T-helper 2 cell (primary cell): ENCODE measurements at places on chromosomes 5 and 9.

- no peak for DNase-seq
Observed at GRCh38 chr5:97250113-97250512, 67.1 kb upstream of the RIOK2 start.

DNA sequence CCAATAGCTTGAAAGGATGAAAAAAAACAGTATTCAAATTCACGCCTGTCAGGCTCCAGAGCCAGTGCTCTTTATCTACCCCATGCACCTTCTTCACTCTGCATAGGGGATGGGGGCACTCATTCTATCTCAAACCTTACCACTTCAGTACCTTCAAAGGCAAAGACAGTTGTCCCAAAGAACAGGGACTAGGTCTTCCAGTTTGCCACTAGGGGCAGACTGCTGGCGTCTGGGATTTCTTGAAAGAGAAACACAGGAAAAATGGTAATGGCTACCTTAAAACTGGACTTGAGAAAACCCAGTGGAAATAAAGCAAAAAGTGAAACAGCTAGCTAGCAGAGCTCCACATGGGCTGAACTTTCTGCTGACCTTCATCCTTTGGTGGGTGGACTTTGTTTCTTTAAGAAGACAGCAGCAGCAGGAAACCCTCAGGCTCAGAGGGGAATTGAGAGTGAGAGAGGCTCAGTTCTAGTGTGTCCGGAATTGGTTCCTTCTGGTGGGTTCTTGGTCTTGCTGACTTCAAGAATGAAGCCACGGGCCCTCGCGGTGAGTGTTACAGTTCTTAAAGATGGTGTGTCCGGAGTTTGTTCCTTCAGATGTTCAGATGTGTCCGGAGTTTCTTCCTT, 41.0 kb upstream of the SLC36A1 start:
- DNase-seq = no peak

GRCh38 chr5:71830681-71831539, 111.8 kb downstream of the CARTPT start:
- no peak for DNase-seq

GRCh38 chr5:20536813-20537212, 548.8 kb upstream of the CDH18 start:
- no peak for DNase-seq

DNA sequence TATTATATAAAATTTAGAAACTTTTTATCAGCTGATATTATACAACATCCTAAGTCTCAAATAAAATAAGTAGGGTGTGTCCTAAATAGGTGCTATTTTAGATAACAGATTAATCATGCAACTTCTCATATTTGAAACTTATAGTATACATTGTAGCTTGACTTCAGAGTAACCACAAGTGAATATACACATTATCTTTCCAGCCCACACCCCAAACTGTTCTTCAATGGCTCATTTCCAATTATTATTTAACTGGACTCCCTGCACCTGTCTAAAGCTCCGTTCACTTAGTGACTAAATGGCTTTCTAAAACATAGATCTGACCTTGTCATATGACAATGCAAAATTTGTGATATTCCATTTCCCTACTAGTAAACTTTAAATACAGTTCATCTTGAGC, 490.9 kb upstream of the RGMB start:
- DNase-seq = no peak

DNA sequence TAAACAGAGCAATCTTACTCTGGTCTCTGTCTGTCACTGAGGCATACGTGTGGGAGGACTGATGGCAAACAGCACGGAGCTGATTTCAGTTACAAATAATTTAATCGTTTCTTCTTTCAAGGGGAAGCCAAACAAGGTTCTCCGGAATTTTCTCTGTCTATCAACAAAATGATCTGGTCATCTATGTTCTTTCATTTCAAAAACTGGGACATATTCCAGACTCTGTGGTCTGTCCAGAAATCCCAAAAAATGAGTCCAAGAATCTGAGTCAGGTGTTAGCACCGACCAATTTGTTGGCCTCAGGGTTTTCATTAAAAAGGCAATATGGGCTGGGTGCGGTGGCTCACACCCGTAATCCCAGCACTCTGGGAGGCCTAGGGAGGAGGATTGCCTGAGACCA, 69.9 kb upstream of the ZNF608 start:
- no peak for DNase-seq

DNA sequence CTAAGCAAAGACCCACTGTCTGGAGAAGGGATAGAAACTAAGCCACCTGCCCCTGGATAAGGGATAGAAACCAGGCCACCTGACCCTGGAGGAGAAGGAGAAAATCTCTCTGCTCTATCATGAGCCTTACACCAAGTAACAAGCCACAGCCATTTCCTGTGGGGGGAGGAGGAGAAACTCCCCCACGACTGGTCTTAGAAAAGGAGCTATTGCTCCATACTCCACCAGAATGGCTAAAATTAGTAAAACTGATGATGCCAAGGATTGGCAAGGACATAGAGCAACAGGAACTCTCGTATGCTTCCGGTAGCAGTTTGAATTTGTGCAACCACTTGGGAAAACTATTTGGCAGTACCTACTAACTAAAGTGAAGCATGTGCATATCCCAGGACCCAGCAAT, 70.8 kb downstream of the ACTL7B start:
- DNase-seq = no peak

- no peak for DNase-seq
Observed at GRCh38 chr5:52041842-52042241, 658.6 kb downstream of the ISL1 start.

- DNase-seq = peak; percentile 45
Observed at GRCh38 chr5:138875552-138875875, 379 bp upstream of the LRRTM2 start.

DNA sequence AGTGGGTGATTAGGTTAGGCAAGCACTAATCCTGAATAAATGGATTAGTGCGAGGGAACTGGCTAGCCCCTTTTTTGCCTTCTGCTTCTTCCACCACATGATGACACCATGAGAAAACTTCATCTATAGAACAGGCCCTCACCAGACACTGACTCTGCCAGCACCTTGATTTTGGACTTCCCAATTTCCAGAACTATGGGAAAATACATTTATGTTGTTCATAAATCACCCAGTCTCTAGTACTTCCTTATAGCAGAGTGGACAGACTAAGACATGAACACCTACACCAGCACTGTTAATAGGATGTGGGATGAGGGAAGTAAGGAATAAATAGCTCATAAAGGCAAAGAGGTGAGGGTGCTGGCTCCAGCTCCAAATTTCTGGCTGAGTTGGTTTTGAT, 1.4 kb downstream of the ZNF622 start:
- no peak for DNase-seq

DNA sequence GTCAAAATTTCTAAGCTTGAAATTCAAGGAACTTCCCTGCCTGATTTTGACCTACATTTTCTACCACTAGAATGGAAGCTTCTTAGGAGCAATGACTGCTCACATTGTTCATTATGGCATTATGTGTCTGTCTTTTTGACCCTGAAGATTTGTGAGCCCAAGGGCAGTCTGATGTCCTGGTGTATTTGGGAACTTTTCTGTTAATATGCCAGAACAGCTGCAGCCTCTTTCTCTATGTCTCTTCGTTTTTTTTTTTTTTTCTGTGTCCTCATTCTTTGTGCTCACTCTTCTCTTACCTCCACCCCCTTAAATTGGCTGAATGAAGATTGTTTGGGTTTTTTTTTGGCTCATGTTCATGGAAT, 34.8 kb upstream of the TMC1 start:
- DNase-seq = no peak

- DNase-seq = no peak
Observed at GRCh38 chr9:135991771-135992170, 30.6 kb upstream of the UBAC1 start.

DNA sequence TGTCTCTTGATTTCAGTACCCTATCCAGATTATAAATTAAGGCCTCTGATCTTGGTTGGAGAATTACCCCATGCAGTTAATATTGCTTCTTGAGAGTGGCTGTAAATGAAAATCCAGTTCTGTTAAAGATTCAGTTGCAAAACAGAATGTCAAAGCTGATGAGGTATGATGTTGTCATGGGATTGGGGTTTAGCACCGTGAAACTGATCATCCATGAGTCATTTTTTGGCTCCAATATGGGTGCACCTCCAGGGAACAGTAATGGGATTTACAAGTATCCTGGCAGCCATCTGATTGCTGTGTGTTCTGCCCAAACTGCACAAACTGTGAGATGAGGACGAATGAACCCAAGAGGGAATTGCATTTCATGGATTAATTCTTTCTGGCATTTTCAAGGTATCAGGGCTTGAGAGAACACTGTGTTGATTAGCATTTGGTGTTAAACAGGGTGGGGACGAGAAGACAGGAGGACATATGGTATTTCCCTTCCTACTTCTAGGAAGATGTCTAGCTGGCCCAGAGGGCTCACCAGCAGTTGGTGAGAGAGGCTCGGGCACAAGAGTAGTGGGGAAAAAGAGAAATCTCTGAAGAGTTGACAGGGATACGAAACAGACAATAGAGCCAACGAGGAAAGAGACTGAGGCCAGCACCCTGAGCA, 214.7 kb downstream of the GAS1 start:
- no peak for DNase-seq

DNA sequence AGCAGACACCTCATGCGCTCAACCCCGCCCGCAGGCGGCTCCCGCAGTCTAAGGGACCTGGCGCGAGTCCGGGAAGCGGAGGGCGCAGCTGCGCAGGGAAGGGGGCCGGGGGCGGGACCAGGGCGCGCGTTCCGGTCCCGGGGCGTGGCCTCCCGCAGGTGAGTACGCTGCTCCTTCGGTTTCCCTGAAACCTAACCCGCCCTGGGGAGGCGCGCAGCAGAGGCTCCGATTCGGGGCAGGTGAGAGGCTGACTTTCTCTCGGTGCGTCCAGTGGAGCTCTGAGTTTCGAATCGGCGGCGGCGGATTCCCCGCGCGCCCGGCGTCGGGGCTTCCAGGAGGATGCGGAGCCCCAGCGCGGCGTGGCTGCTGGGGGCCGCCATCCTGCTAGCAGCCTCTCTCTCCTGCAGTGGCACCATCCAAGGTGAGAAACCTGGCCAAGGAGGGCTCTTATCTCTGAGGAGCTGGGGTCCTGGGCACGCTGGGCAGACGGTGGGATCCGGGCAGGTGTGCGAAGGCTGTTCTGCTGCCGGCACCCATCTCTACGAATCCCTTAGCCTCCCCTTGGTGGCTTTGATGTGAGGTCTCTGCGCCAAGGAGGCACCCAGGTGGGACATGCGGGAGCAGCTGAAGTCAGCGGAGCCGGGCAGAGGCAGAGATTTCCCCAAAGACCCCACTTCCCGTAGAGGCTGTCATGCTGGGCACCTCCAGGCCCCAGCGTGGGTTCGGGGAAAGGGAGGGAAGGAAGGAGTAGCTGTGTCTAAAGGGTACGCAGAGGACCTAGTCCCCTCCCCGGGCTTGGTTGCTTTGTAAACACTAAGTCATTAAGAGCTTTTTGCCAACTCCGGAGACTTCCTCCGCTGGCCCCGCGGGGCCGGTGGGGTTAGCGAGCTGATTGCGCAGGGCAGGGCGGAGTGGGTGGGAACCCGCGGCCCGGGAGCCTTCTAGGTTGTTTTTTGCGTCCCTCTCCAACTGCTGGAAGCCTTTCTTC, at the start of gene F2RL1:
Gene F2RL1, plus strand, starts transcription at position 187 of the 988 bp plus-strand sequence. Its CDS starts 153 bp downstream, at position 340.
- peak; percentile 26 for DNase-seq

DNA sequence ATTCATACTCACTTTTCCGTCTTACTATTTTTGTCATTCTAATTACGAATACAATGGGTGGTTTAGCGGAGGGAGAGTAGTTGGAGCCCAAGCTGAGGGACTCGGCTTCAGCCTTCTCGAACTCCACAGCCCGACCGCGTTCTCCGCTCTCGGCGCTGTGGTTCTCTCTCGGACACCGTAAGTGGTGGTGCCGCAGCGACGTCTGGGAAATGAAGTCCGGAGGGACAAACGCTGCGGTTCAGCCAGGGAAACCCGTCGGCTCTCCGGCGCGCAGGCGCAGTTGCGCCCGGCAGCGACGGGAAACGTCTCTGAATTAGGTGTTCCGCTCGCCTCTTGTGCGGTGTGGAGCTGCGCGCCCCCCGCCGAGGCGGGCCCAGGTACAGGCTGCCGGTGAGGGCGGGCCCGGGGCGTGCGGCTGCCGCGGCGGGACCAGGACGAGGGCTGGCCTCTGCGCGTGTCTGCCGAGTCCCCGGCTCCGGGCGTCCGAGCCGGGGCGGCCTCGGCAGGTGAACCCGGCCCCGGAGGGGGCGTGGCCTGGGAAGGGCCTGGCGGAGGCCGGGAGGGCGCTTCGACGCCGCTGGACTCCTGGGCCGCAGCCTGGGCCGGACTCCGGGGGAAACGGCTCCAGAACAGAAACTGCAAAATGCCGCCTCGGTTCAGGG, at the start of gene ZNF879:
Gene ZNF879, plus strand, starts transcription at position 277 of the 662 bp plus-strand sequence. CDS start 1,201 bp downstream, outside the sequence.
- DNase-seq = peak; percentile 96

- DNase-seq = no peak
Observed at GRCh38 chr9:27395484-27395921, 98.6 kb upstream of the EQTN start.

DNA sequence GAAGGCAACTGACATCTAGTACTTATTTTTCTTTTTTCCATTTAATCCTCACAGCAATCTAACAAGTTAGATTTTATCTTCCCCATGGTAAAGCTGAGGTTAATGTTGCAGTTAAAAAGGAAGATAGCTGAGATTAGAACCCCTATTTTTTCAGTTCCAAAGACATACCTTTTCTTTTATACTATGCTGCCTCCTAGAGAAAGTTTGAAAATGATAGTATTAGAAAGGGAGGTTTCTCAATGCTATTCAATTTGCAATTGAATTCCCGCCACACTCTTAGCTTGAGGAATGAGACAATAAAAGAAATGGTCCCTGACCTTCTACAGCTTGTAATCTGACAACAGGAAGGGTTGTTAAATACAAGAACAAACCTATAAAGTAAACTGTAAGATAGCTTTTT, 195.9 kb upstream of the TRIM32 start:
- no peak for DNase-seq

DNA sequence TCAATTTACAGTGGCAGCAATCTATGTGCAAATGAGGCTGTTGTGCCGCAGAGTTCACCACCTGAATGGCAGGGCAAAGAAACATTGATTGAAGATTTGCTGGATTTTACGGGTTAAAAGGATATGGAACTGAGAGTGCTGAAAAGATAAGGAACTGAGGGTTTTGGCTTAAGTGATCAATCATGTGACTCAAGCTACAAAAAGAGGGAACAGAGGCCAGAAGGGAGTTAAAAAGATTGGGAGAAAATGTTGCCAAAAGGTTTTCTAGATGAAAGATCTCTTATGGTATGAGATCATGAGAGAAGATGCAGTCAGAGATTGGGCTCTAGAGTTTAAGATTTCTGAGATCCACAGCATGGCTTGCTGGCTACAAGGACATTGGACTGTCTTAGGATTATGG, 7.9 kb upstream of the RIMOC1 start:
- DNase-seq = no peak

- no peak for DNase-seq
Observed at GRCh38 chr9:27537027-27537435, 7.4 kb upstream of the MOB3B start.

DNA sequence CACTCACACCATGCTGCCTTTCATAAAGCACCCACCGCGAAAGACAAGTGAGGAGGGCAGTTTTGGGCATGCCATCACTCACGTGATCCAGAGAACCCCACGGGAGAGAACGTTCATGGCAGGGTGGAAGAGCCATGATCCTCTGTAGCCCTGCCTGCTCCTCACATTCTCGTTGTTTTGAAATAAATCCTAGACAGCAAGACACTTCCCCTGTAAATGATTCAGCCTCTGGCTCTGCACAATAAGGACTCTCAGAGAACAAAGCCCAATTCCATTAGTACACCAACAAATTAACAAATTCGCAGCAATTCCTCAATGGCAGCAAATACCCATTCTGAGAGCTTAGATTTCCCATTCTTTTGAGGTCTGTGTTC, 71.5 kb downstream of the WNK2 start:
- DNase-seq = no peak
